NCI-H510A (cell line): ENCODE measurements at places on chromosomes 5 and 9.

GRCh38 chr5:161023551-161023950 lies 171.5 kb upstream of the ATP10B start:
- no peak for DNase-seq

DNA sequence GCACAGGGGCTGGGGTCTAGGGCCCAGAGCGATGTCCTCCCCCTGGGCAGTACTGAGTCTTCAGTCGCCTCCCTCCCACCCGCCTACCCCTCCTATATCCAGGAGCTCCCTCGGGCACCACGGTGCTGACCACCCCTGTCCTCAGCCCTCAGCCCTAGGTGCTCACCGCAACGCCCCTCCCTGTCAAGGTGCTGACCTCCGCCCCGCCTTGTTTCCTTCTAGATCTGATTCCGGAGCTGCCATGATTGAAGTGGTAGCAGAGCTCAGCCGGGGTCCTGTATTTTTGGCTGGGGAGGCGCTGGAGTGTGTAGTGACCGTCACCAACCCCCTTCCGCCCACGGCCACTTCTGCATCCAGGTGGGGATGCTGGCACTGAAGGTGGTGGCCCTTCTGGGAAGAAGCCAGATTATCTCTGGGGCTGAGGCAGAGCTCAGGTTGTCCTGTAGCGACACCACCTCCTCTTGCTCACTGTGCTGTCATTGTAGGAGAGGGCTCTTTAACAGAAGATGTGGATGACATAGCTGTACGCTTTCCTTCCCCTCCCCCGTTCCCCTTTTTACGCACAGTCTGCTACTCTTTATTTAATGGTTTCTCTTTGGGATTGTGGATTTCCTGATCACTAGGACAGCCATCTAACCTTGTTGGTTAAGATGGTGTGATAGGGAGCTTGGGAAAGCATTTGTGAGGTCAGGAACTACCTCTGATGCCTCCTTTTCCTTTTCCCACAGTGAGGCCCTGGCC lies 598 bp downstream of the RGP1 start:
- no peak for DNase-seq

DNA sequence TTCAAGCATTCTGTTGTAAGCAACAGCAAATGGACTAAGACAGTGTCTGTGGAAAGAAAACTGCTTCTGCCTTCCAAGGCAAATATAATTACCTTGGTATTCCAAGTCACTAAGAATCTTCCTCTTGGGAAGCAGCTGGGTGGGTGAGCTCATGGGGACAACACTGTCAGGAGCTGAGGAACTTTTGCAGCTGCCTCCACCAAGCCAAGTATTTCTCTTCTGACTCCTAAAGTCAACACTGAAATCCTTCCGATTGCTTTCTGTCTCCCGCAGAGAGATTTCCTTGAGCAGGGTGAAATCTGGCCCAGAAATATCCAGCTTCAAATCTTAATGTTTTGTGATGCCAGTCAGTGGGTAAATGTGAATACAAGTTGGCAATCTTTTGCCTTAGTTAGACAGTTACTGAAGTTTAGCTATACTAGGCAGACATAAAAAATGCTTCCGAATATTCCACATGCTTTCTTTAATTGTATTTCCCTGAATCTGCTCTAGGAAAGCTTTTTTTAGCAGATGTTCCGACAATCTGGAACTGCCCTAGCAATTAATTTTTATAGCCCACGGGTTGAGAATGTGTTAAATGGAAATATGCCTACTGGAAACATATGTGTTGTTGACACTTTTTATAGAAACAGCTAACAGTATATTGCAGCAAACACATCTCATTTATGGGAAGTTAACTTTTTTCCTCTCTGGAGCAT lies 369.9 kb upstream of the DAB2 start:
- no peak for DNase-seq

DNA sequence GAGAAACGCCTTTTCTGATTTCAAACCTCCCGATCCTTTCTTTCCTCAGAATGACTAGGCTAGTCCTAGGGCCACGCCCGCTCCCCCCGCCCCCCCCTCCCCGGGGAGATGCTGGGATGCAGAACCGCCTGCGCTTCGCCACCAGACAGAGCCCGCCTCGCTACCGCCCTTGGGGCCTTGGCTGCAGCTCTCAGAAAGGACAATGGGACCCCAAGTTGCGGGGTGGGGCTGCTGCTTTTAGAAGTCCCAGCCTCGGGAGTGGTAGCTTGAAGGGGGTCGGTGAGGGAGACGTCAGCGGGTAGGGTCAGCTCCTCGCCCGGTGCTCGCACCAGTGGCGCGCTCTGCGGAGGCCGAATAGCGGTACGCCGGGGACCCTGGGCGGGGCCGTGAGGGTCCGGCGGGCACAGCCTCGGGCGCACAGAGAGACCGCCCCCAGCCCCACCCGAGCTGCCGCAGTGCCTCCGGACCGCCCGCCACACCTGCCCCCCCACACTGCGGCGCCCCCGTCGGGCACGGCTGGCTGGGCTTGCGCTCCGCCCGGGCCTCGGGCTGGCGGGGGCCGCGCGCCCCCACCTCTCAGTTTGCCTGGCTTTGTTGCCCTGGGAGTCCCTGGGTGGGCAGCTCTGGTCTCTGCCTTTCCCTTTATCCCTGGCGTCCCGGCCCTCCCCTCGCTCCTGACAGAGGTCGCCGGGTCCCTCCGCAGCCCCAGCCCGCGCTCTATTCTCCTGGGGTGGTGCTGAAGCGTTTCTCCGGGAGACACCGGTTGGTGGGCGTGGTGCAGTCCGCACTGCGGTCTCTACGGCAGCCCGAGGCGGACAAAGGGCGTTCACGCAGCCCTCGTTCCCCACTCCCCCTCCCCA lies 1.2 kb downstream of the MAP1B start:
- peak; percentile 64 for DNase-seq

DNA sequence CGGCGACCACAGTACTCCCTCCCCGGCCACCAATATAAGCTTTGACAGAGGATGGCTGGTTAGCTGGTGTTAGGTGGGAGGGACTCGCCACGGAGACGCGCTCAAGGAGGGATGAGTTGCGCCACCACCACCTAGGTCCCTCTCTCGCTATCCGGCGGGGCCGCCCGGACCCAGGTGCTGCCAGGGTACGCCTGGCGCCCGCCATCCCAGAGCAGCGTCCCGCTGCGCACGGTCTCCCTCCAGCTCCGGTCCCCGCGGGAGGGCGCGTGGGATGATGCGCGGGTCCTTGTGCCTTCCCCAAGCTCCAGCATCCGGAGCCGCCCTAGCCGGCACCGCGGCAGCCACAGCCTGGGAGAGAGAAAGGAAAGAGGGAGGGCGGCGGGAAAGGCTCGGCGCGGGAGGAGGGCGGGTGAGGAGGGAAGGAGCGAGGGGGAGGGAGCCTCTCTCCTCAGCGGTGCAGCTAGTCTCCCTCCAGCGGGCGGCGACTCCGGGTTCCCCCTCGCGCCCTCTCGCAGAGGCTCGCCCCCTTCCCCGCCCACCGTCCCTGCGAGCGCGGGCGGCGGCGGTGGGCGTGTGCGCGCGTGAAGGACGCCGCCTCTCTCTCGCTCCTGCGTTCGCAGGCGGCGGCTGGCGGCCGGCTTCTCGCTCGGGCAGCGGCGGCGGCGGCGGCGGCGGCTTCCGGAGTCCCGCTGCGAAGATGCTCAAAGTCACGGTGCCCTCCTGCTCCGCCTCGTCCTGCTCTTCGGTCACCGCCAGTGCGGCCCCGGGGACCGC lies at the start of gene CAMK4:
Gene CAMK4, plus strand, starts transcription at position 598 of the 774 bp plus-strand sequence. Its CDS starts 100 bp downstream, at position 698.
- peak; percentile 63 for DNase-seq

DNA sequence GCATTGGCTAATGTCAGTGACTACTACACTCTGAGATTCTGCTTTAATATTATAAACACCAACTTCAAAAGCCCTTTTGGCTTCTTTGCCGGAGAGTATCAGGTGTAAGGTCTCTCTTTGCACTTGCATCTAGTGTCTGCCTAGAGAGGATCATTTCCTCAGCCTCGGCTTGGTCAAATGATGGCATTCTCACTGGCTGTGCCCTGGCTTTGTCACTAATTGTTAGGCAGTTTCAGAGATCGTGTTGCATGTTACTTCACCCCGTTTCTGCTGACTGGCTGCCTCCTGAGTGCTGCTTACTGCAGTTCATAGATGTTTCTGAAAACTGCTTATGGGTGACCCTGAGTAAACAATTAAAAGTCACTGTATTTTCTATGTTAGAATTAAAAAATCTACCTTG lies 48.8 kb downstream of the SLC1A3 start:
- no peak for DNase-seq

- DNase-seq = no peak
Observed at GRCh38 chr5:61351733-61352132, 19.7 kb downstream of the ZSWIM6 start.

DNA sequence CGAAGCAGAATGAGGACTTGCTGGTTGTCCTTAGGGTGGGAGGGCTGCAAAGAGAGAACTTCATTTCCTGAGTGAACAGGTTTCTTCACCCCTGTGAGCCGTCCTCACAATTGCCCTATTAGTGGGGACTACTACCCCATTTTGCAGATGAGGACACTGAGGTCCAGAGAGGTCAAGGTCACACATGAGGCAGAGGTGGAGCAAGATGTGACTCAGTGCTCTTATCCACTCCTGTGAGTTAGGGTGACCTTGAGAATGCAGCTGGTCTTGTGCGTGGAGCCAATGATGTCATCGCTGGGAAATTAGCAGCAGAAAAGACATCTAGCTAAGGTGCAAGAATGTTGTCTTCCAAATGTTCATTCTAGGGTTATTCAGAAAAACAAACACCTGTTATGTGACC lies 26.9 kb downstream of the GPRIN1 start:
- DNase-seq = no peak

GRCh38 chr5:16508730-16509531 lies 43.3 kb upstream of the ZNF622 start:
- peak; percentile 69 for DNase-seq

DNA sequence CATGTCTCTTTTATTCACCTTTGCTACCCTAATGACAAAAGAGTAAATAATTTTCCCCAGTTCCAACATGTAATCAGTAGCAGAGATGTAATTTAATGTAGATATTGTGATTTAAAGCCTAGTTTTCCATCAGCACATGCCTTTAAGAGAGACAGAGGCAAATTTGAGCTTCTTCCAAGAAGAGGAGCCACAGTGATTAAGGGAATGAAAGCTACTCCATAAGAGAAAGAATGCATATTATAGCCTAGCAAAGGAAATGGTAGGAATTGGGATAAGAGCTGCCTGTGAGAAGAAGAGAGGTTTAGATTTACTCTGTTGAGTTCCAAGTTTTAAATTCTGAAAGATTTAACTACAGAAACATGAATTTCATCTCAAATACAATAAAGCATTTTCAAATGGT lies 591.0 kb upstream of the DMAC1 start:
- DNase-seq = no peak

DNA sequence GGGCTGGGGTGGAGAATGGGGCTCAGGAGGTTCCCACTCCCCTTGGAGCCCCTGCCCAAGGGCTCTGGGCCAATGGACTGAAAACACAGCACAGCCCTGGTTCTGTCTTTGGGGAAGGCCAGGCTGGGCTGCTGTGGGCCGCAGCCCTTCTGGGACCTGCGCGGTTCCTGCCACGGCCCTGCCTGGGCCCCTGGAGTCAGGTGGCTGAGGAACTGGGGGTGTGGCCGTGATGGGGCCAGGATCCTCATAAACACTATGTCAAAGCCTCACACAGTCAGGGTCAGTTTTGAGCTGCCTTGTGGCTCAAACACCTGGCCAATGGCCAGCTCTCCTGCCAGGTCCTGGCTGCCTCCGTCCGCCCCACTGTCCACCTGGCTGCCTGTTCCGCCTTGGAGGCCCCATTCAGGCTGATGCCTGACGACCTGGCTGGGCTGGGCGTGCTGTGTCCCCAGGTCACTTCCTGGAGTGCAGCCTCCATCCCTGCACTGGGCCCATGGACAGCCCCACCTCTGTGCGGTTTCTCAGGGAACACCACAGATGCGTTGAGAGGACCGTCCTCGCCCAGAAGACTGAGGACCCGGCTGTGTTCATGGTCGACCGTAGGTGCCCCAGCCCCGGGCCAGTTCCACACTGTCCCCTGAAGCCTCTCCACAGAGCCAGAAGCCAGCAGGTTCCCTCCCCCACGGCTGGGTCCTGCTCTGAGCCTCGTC lies 27.5 kb downstream of the PAEP start:
- no peak for DNase-seq
